Activated CD4-positive, alpha-beta T cell treated with anti-CD3 and anti-CD28 coated beads, Interleukin-2, amount 10 ng/mL, durations not matched to agents 7 days and 5 days (primary cell): ENCODE measurements at places on chromosomes 6 and 20. TPM values are rescaled to one million over a fixed set of nuclear protein-coding genes. Genes with fewer than 3 reads are reported as not detected.

The HLA-DQB1 gene
- total RNA-seq, result 26.0 TPM

The ID4 gene
- not detected for total RNA-seq

The FERMT1 gene
- not detected for total RNA-seq

GRCh38 chr6:98949589-98949988 is 1.8 kb upstream of the FBXL4 start:
- peaks cover 2% of the 10 kb centered on the region for H3K36me3 ChIP-seq
- peaks cover 21% of the 10 kb centered on the region for H3K4me1 ChIP-seq
- H3K4me3 ChIP-seq, result no peak overlapping the region
- no peak for DNase-seq
- H3K27ac ChIP-seq, result no peak overlapping the region
